A549 (cell line): ENCODE measurements at places on chromosomes 12 and 14.
A peak's percentile ranks its signal among the peaks of the same experiment; 100 is the strongest.

DNA sequence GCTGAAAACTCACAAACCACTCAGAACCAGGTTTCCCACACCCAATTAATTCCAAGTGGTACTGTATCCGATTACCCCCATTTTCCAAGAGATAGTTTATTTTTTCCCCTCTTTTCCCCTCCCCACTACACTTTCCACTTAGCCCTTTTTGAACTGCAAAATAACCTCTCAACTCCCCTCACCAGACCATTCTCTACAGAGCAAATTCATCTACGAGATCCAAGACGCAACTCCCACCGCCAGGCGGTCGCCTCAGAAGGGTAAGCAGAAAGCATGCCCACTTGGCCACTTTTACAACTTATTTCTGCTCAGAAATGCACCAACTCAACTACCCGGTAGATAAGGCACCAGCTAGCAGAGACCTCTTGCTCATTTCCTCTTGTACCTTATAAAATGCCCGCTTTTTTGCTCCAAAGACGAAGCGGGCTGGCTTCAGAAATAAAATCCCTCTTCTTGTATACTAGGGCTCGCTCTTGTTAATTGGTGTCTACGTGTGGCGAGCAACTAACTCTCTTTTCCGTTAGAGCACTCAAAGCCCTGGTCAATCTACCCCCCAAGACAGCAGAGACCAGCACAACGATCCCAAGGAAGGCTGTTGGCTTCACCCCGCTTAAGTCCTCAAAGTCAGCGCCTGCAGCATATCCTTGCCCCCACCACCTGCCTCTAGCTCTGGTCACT, 910 bp upstream of the SRP54 start:
- no peak for DNase-seq

GRCh38 chr14:47596232-47596631, 79.2 kb downstream of the MDGA2 start:
- DNase-seq, result no peak

- no peak for DNase-seq
These were observed 14.0 kb upstream of the CPSF6 start for GRCh38 chr12:69225251-69225910.

DNA sequence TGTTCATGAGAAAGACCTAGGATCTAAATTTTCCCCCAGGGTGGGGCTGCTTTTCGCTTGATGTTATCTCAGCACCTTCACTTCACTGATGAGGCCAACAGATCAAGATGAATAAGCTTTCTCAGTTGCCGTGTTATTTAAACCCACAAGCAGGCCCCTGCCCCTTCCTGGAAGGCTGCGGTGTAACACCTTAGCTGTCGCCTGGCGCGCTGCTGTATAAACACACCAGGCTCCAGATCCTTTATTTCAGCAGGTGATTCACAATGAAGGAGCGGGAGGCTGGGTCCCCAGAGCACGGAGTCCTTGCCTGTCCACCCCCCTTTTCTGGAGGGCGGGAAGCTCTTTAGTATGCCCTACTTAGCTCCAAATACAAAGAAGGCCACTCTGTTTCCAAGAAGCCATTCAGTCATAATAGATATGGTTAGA, 515.4 kb downstream of the FUT8 start:
- DNase-seq, result no peak

GRCh38 chr14:52961060-52961639, 10.3 kb upstream of the FERMT2 start:
- peak; percentile 80 for DNase-seq

DNA sequence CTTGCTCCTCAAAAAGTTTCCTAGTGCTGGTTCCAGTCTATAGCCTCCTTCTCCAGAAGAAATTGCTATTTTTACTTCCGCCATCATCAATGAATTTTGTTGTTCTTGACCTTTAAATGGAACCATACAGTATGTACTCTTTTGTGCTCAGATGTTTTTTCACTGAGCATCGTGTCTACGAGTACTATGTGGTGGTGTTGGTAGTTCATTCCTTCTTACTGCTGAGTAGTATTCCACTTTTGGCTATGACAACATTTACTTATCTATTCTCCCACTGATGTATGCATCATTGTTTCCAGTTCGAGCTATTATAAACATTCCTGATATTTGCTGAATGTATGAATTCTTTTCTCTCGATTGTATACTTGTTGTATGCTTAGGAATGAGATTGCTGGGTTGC, 28.6 kb downstream of the SLC2A14 start:
- DNase-seq, result no peak

GRCh38 chr14:44910821-44911220, 50.9 kb downstream of the KLHL28 start:
- no peak for DNase-seq

DNA sequence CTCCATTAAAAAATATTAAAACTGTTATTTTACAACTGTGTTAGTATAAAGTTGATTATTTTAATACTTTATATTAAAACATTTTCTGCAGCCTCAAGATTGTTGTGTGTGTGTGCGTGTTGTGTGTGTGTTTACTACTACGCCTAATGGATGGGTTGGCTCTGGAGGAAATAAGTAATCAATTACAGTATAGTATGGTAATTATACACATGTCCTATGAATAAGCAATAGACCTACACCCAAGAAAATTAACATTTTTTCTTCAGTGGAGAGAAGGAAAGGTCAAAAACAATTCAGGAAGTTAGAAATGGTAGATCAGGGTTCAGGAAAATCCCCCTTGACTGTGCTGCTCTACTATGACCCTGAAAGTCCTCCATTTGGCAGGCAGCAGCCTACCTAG, 65.7 kb upstream of the DYRK2 start:
- no peak for DNase-seq

- no peak for DNase-seq
These were observed 164.9 kb downstream of the DYRK2 start for GRCh38 chr12:67813456-67813904.

DNA sequence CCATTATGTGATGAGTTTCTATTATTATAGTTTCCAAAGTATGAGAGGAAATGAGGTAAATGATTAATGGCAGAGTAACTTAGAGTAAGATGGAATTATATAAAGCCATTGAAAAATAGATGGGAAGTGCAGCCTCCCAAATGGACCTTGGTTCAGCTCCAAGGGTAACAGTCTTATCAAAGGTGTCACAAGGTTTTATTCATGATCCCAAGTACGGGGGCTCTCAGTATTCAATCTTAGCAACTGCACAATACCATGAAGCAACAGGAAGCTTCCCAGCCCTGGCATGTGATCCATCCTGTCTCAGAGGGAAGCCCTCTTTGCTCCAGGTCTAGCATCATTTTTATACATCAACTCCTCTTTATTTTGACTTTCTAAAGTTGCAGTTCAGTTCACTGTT, 948.2 kb downstream of the GALC start:
- no peak for DNase-seq

DNA sequence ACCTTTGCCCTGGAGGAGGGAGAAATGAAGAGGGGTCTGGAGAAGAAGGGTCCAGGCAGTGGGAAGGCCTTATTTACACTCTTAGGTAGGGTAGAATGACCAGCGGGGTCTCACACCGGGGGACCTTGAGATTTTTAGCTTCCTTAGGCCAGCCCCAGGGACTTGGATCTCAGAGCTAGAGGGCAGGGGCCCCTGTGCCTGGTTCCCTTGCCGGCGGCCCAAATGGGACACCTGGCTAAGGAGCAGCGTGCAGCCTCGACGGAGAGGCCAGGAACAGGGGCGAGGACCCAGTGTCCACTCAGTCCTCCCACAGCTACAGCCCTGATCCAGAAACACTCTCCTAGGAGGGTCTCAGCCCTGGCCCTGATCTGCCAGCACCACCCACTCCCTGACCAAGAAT, 41.8 kb downstream of the DIO3 start:
- no peak for DNase-seq

GRCh38 chr14:100341301-100342031, 18.3 kb downstream of the SLC25A47 start:
- peak; percentile 75 for DNase-seq

DNA sequence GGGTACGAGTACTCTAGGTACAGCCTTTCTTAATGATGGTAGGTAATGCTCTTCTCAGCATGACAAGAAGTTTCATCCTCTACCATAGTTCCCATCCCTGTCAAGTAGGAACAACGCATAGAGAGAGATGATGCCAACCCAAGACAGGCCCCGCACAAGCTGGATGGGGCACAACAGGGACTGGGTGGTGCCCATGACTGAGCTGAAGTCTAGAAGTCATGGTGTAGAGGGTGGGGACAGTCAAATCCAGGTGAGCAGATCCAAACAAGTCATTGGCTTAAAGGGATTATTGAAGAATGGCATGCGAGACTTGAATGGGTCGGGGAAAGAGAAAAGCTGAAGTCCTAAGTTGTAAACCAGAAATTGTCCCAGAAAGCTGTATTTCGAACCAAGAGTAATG, 84.2 kb upstream of the MDM1 start:
- no peak for DNase-seq

DNA sequence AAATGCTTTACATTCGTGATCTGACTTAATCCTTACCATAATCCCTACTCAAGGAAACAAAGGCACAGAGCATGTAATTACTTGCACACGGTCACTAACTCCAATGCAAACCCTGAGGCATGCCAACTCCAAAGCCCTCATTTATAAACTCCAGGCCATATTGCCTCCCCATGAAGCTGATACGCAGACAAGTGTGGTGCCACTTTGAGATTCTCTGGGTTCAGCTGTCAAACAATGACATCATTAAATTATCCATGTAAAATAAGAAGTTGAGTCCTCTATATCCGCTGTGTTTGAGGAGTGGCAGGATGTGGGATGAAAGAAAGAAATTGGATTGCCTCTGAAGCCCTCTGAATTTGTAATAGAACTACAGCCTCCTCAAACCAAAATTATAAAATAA, 62.8 kb downstream of the ANO4 start:
- no peak for DNase-seq
